ENCODE measurements at places on chromosomes 1 and 21. TPM values are rescaled to one million over a fixed set of nuclear protein-coding genes. Genes with fewer than 3 reads are reported as not detected.

- DNase-seq = no peak
- no peaks in the 10 kb centered on the region for H3K4me1 ChIP-seq
- no peaks in the 10 kb centered on the region for H3K36me3 ChIP-seq
- H3K27ac ChIP-seq = no peak overlapping the region
These were observed 1.7 kb upstream of the PBX1 start for GRCh38 chr1:164557270-164557669.

- no peak overlapping the region for H3K27ac ChIP-seq
- no peaks in the 10 kb centered on the region for H3K4me1 ChIP-seq
- no peaks in the 10 kb centered on the region for H3K27me3 ChIP-seq
These were observed 407.3 kb downstream of the MATN1 start for GRCh38 chr1:30316056-30316455.

- H3K4me1 ChIP-seq = no peaks in the 10 kb centered on the region
- H3K27me3 ChIP-seq = no peaks in the 10 kb centered on the region
- DNase-seq = no peak
- H3K36me3 ChIP-seq = no peaks in the 10 kb centered on the region
- H3K4me3 ChIP-seq = no peak overlapping the region
These were observed 40.2 kb upstream of the CYP4X1 start for GRCh38 chr1:46983166-46983829.

DNA sequence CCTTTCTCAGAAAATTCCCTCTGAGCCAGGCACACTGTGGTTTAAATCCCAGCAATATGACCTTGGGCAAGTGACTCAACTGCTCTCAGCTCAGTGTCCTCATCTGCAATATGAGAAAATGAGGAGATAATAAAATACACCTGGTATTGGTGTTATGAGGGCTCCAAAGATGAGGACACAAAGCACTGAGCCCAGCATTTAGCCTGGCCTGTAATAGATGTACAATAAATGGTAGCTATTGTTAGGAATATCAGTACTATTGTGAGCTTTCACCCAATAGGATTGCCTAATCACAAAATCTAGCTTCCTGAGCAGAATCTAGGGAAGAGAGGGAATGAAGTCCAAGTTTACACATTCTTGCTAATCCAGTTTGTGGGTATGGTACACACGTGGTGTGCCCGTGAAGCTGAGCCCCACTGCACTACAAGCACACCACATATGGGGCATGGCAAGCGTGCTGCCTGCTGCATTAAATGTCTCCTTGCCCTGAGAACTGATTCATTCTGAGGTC, 24.3 kb upstream of the SLC30A1 start:
- no peaks in the 10 kb centered on the region for H3K27me3 ChIP-seq
- H3K27ac ChIP-seq = no peak overlapping the region
- DNase-seq = no peak

Gene PGLYRP3
- not detected for total RNA-seq

GRCh38 chr21:17763288-17764037, 55.7 kb downstream of the C21orf91 start:
- H3K36me3 ChIP-seq = no peaks in the 10 kb centered on the region
- no peak overlapping the region for H3K27ac ChIP-seq
- H3K4me3 ChIP-seq = no peak overlapping the region

DNA sequence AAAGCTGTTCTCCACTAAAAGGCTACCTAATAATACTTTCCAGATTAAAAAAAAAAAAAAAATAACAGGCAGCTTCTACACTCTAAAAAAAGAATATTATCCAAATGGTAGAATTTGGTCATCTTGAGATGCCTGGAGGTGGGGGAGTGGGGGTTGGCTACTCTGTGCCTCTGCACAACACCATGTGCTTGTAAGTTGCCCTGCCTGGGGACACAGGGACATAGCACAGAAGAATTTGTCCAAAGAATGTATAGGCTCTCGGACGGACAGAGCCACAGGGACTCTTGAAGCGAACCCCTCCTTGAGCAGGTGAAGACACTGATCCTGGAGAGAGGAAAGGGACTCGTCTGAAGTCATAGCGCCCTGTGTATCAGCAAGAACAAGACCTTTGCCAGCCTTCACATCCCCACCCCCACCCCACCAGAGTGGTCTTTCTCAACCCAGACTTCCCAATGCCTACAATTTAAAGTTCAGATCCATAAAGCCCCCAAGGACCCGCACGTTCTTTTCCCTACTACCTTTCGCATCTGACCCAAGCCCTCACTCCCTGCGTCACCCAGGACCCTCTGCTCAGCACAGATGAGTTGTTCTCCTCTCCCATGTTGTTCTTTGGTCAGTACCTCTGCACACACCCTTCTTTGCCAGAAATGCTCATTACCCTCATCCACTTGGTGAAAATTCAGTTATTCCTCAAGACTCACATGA, 72.6 kb downstream of the LGR6 start:
- H3K27me3 ChIP-seq = no peaks in the 10 kb centered on the region
- no peak overlapping the region for H3K4me3 ChIP-seq
- H3K4me1 ChIP-seq = no peaks in the 10 kb centered on the region
- no peak overlapping the region for H3K27ac ChIP-seq

DNA sequence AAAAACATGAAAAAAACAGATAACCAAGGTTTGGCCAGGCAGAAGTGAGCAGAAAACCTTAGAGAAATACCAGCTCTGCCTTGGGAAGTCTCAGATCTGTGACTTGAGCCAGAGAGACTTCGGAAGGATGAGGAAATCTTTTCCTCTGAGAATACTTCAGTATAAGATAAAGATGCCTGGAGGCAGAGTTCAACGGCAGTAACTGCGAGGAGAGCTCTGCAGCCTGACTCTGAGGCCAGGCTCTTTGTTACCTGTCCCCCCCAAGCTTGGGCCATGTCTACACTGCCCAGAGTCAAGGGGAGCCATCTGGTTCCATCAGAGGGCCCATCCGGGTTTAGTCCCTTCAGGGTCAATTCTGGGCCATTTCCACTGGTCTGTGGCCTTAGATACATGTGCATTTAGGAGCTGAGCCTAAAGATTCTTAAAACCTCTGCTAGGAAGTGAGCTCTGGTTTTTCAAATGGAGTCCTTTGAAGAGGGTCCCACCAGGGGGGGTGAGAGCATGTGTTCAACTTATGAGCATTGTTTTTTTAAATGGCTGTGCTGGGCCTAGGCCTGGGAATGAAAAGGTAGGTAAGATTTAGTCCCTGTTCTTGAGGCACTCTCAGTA, 8.7 kb downstream of the KIRREL1 start:
- H3K27me3 ChIP-seq = no peaks in the 10 kb centered on the region
- no peak overlapping the region for H3K4me3 ChIP-seq
- no peak for DNase-seq
- H3K27ac ChIP-seq = no peak overlapping the region
- H3K36me3 ChIP-seq = no peaks in the 10 kb centered on the region
- no peaks in the 10 kb centered on the region for H3K4me1 ChIP-seq

DNA sequence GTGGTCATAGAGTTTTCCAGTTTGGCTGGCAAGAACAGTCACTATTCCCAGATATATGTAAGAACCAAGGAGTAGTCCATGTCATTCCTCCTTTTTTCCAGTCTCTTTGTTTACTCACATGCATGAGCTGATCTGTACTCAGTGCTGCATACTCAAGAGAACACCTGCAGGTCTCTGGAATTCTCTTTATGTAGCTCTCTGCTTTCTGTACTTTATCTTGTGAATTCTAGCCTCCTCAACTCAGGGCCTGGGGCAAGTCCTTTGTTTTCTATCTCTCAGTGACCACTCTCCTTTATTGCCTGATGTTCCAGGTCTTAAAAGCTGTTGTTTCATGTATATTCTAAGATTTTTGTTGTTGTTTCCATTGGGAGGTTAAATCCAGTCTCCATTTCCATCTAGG, 478.9 kb downstream of the DPYD start:
- H3K4me1 ChIP-seq = no peaks in the 10 kb centered on the region
- no peak overlapping the region for H3K27ac ChIP-seq
- H3K27me3 ChIP-seq = no peaks in the 10 kb centered on the region
- DNase-seq = no peak
- H3K4me3 ChIP-seq = no peak overlapping the region

- no peak overlapping the region for H3K4me3 ChIP-seq
- H3K27me3 ChIP-seq = no peaks in the 10 kb centered on the region
- DNase-seq = no peak
These were observed 967.6 kb downstream of the LTN1 start for GRCh38 chr21:28025111-28025510.

- no peak overlapping the region for H3K27ac ChIP-seq
- H3K27me3 ChIP-seq = no peaks in the 10 kb centered on the region
- no peaks in the 10 kb centered on the region for H3K36me3 ChIP-seq
- DNase-seq = no peak
- no peak overlapping the region for H3K4me3 ChIP-seq
- no peaks in the 10 kb centered on the region for H3K4me1 ChIP-seq
These were observed 97.3 kb downstream of the SPSB1 start for GRCh38 chr1:9389968-9390367.

DNA sequence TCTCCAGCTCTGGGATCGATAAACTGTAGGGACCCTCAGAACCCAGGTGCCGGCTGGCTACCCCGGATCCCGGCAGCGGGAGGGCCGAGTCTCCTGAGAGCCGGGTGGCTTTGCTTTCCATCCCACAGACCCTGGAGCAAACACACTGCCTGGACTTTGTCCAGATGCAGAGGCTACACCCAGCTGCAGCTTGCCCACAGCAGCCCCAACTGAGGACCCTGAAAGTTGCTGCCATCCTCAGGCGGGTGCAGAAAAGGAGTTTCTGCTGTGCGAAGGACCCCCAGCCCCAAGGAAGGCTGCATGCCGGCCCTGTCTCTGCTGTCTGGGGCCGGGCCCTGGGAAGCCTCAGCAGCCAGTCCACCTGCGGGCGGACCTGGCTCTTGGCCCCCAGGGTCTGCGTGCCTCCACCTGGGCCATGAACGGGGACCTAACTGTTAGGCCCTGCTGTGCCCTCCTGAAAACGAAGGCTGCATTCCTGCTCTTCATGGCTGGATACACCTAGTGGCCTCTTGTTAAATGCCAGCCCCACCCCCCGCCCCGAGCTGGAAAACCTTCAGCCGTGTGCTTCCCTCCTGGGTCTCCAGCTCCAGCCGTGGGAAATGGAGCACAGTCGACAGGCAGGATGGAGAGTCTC, 97.5 kb upstream of the ARHGEF16 start:
- no peaks in the 10 kb centered on the region for H3K4me1 ChIP-seq
- no peak for DNase-seq
- no peaks in the 10 kb centered on the region for H3K27me3 ChIP-seq
- no peak overlapping the region for H3K27ac ChIP-seq

Gene RAP1A
- 175 TPM for total RNA-seq

- peak overlapping the region; percentile 73 for H3K27ac ChIP-seq
- H3K36me3 ChIP-seq = no peaks in the 10 kb centered on the region
- H3K4me1 ChIP-seq = peaks cover 4% of the 10 kb centered on the region
- no peaks in the 10 kb centered on the region for H3K27me3 ChIP-seq
- DNase-seq = peak; percentile 57
- peak overlapping the region; percentile 26 for H3K4me3 ChIP-seq
These were observed 5.5 kb downstream of the RNF223 start for GRCh38 chr1:1068517-1069055.

Measured in naive thymus-derived CD4-positive, alpha-beta T cell (primary cell).